Ovary (tissue), 10 donors: ENCODE measurements at places on chromosomes 7 and 10. TPM values are rescaled to one million over a fixed set of nuclear protein-coding genes. Genes with fewer than 3 reads are reported as not detected.

IL2RA gene
- total RNA-seq, result 1.3 TPM

MAT1A gene
- 6.0 TPM for total RNA-seq

RNF32 gene
- total RNA-seq, result 0.79 TPM

TAS2R3 gene
- 4.2 TPM for total RNA-seq

STAG3 gene
- total RNA-seq, result 0.81 TPM

ASZ1 gene
- not detected for total RNA-seq

EEF1AKMT2 gene
- 25.7 TPM for total RNA-seq

IMMP2L gene
- total RNA-seq, result 29.9 TPM

SRPK2 gene
- 19.0 TPM for total RNA-seq

OR6B1 gene
- not detected for total RNA-seq

CDNF gene
- total RNA-seq, result 4.5 TPM

GRCh38 chr7:18866359-18867036 is 250.9 kb downstream of the TWIST1 start:
- no peak overlapping the region for H3K4me3 ChIP-seq
- H3K27ac ChIP-seq, result no peak overlapping the region
- no peaks in the 10 kb centered on the region for H3K36me3 ChIP-seq
- no peaks in the 10 kb centered on the region for H3K4me1 ChIP-seq

DNA sequence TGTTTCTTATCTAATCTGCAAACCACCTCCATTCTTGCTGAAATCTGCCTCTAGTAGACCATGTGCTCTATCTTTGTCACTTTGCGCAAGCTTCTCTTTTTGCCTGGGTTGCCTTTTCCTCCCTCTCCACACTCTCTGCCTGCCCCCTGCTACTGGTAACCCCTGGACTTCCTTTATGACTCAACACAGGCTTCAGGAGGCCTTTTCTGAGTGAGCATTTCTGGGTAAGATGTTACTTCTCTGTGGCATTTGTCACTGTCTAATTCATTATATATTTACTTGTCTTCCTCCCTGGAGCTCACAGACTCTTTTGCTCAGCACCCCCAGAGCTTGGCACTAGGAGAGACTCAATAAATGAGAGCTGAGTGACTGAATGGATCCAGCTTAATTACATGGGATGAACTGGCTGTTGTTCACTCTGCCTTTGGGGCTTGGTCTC is 8.4 kb downstream of the GOLGA7B start:
- H3K4me1 ChIP-seq, result no peaks in the 10 kb centered on the region
- no peak overlapping the region for H3K27ac ChIP-seq

DNA sequence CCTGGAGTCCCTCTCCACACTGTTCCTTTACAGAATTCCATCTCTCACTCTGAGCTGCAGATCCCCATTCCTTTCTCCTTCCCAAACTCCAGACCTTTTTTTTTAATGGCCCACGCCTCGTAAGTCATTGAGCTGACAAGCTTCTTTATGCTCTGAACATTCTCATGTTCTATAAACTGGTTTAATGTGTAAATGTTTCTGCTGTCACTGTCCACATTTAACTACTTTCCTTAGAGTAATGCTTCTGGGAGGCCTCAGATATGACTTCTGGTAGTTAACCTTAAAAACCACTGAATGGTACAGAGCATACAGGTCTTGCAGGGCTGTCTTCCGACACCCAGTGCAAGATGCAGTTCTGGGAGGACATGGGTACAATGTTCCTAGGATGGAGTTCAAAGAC is 71.1 kb upstream of the CAMK2B start:
- H3K4me3 ChIP-seq, result no peak overlapping the region
- DNase-seq, result no peak
- peaks cover 2% of the 10 kb centered on the region for H3K4me1 ChIP-seq
- H3K27ac ChIP-seq, result no peak overlapping the region
- no peaks in the 10 kb centered on the region for H3K27me3 ChIP-seq

DNA sequence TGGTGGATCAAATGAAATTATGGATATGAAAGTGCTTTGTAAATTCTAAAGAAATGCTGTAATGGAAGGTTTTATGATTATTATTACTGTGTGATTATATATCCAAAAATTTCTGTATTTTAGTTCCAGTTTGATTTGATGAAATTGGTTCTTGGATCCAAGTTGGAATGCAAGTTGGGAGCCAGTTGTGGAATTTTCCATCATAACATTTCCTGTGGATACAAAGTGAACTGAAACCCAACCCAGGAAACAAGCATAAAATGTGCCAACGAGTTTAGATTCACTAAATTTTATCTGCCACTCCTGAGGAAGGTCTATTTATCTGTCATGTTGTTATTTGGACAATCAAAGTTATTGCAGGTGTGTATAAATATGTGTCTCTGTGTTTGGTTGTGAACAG is 131.4 kb upstream of the MDFIC start:
- no peak for DNase-seq
- H3K4me3 ChIP-seq, result no peak overlapping the region
- no peaks in the 10 kb centered on the region for H3K36me3 ChIP-seq
- H3K27me3 ChIP-seq, result no peaks in the 10 kb centered on the region

DNA sequence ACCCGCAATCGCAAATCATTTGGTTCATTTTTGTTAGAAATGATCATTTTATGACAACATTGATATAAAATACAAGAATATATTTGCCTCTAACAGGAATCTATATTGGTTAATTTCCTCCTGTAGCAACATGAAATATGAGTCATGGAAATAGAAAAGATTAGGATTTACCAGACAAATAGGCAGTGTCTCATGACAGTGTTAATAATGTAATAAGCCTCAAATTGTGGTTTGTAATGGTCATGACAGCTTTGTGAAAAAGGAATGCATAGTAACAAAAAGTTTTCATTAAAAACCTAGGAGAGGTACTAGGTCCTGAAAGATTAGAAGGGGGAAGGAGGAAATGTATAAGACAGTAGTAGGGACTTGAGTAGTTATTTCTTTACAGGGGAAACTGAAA is 7.9 kb upstream of the SLK start:
- no peak for DNase-seq
- no peaks in the 10 kb centered on the region for H3K4me1 ChIP-seq
- no peak overlapping the region for H3K4me3 ChIP-seq

DNA sequence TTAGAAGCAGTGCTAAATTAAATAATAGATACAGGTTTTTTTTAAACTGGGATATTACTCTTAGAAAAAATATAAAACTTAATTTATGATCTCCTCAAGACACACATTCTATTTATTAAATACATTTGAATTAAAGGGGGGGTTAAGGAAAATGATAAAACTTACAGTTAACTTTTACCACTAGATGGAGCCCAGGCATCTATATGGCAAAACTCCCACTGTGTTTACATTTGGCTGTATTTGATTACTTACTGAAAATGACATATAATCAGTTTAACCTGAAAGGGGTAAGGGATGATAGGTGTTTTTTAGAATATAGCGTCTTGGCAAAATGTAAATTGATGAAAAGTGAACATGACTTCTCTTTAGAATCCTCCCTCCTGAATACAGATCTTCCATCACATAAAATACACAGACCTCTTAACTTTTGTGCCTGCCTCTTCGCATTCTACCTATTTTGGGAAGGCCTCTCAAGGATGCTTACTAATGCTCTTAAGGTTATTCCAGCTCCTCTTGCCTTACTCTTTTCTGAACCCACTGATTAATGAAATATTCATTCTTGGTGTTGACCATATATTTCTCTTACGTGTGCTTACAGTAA is 235.7 kb downstream of the AGMO start:
- no peak for DNase-seq
- no peak overlapping the region for H3K27ac ChIP-seq
- peaks cover 3% of the 10 kb centered on the region for H3K27me3 ChIP-seq
- no peaks in the 10 kb centered on the region for H3K4me1 ChIP-seq
- H3K4me3 ChIP-seq, result no peak overlapping the region
- no peaks in the 10 kb centered on the region for H3K36me3 ChIP-seq

DNA sequence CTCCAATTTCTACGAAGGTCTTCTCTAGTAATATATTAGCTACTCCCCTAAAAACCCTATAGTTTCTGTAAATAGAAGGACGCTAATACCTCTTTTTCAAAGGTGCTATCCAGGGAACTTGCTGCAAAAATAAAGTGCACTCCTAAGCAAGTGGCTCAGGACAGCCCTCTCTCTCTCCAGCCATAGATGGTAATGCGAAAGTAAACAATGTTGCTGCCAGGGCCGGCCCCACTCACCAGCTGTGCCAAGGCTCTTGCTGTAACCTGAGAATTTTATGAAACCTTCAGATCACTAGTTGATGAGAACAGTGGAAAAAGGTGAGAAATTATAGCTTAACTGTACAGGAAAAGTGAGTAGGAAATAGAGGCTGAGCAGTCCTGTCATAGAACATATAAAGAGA is 10.9 kb upstream of the TAS2R39 start:
- no peak overlapping the region for H3K27ac ChIP-seq
- no peaks in the 10 kb centered on the region for H3K36me3 ChIP-seq
- H3K4me3 ChIP-seq, result no peak overlapping the region
- H3K27me3 ChIP-seq, result no peaks in the 10 kb centered on the region
- DNase-seq, result no peak

- H3K36me3 ChIP-seq, result no peaks in the 10 kb centered on the region
- H3K27me3 ChIP-seq, result no peaks in the 10 kb centered on the region
- H3K4me1 ChIP-seq, result peaks cover 4% of the 10 kb centered on the region
- H3K4me3 ChIP-seq, result no peak overlapping the region
Measured at GRCh38 chr7:128197989-128198580, 43.0 kb upstream of the LEP start.

GRCh38 chr10:131651674-131652437 is 249.0 kb upstream of the PPP2R2D start:
- H3K27ac ChIP-seq, result no peak overlapping the region
- no peaks in the 10 kb centered on the region for H3K36me3 ChIP-seq

DNA sequence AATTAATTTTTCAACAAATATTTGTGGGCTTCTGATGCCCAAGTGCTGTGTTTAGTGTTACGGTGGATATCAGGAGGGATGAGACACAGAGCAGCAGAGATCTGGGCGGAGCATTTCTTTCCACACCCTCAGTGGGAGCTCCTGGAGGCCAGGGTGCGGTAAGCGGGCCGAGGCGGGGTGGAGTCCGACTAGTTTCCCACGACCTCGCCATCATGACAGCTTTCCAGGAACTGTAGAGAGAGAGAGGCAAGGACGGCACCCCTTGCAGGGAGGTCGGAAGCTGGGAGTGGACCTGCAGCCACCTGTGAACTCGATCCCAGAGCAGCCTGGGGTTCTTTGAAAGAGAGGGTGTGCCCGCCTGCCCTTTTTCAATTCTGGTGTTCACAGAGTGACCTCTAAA is 128.2 kb downstream of the ACTR3B start:
- H3K4me3 ChIP-seq, result no peak overlapping the region
- H3K27ac ChIP-seq, result no peak overlapping the region
- no peaks in the 10 kb centered on the region for H3K4me1 ChIP-seq
- DNase-seq, result no peak
- no peaks in the 10 kb centered on the region for H3K36me3 ChIP-seq

DNA sequence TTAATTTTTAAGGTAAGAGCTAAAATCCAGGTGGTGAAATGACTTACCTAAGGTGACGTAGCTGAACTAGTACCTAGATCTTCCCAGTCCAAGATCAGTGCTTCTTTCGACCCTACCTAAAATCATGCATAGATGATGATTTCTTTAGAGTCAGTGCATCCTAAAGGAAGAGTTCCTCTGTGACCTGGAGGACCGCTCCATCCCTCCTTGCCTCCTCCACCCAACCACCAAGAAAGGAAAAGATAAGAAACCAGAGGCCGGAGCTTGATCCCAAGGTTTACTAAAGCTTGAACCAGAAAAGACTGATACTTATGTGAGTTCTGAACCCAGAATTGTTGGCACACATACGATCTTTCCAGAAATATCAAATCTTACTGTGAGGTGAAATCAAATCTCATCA is 101.8 kb downstream of the CABCOCO1 start:
- DNase-seq, result no peak
- no peaks in the 10 kb centered on the region for H3K36me3 ChIP-seq
- no peaks in the 10 kb centered on the region for H3K4me1 ChIP-seq

DNA sequence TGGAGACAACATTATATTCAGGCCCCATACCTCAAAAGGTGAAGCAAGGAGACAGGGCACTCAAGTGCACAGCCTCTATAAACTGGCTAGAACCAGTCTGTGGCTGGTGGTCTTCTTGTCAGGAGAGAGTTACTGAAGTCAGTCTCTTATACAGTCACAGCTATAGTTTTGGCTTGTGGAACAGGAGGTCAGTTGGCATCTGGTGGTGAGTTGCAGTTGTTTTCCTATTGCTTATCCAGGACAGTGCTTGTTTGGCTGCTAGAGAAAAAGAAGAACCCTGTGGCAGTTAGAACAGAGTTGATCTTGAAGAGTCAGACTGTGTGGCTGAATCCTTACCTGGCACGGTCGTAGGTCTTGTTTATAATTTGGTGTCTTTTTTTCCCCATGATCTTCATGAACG is 17.3 kb downstream of the CCM2 start:
- no peak overlapping the region for H3K4me3 ChIP-seq
- no peaks in the 10 kb centered on the region for H3K27me3 ChIP-seq
- no peak for DNase-seq
- H3K4me1 ChIP-seq, result peaks cover 6% of the 10 kb centered on the region
- no peak overlapping the region for H3K27ac ChIP-seq
- H3K36me3 ChIP-seq, result no peaks in the 10 kb centered on the region

DNA sequence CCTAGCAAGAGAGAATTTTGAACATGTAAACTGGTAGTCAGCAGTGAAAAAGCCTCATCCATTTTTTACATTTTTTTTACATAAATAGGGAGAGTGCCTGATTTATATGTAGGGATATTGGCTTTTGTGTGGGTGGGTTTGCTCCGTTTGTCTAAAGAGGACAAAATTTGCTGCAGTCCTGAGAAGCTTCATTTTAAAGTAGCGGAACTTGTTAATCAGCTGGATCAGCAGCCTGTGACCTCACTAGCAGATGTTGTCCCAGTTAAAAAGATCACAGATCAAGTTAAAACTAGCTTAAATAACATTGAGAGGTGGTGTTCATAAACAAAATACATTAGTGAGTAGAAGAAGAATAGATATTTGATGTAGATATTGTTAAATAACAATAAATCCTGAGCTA is 2.6 kb downstream of the ATRNL1 start:
- no peaks in the 10 kb centered on the region for H3K4me1 ChIP-seq
- no peak for DNase-seq
- H3K27ac ChIP-seq, result no peak overlapping the region
- H3K27me3 ChIP-seq, result no peaks in the 10 kb centered on the region
- H3K4me3 ChIP-seq, result no peak overlapping the region
- no peaks in the 10 kb centered on the region for H3K36me3 ChIP-seq

GRCh38 chr10:116721547-116722392 is 20.6 kb downstream of the HSPA12A start:
- H3K27ac ChIP-seq, result no peak overlapping the region
- no peak for DNase-seq
- no peak overlapping the region for H3K4me3 ChIP-seq
- H3K4me1 ChIP-seq, result peaks cover 29% of the 10 kb centered on the region
- no peaks in the 10 kb centered on the region for H3K27me3 ChIP-seq
- no peaks in the 10 kb centered on the region for H3K36me3 ChIP-seq
